Stimulated activated CD8-positive, alpha-beta memory T cell treated with anti-CD3 and anti-CD28 coated beads, Interleukin-4, amount 100 ng/mL, for 4 hours (primary cell): ENCODE measurements at places on chromosomes 12 and 14.
A peak's percentile ranks its signal among the peaks of the same experiment; 100 is the strongest.

DNA sequence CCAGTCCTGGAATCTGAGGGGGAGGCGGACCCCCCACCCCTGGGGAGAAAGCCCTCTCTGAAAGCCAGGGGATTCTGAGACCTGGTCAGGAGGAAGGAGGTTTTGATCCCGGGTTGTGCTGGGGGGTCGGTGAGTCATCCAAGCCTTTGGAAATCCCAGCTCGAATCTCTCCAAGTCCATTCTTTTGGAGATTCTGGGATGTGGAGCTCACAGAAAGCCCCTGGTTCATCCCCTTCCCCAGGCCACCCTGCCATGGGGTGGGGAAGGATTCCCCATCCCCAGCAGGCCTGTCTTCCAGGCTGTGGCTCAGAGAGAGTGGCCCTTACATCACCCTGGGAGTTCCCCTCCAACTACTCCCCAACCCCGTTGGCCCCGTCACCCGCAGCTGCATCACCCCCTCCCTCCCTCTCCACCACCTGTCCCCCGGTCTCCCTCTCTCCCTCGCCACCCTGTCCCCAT lies 14.3 kb downstream of the EXOC3L4 start:
- no peak for DNase-seq

- DNase-seq: peak; percentile 72
Observed at GRCh38 chr14:74905595-74906142, 17.4 kb downstream of the RPS6KL1 start.

DNA sequence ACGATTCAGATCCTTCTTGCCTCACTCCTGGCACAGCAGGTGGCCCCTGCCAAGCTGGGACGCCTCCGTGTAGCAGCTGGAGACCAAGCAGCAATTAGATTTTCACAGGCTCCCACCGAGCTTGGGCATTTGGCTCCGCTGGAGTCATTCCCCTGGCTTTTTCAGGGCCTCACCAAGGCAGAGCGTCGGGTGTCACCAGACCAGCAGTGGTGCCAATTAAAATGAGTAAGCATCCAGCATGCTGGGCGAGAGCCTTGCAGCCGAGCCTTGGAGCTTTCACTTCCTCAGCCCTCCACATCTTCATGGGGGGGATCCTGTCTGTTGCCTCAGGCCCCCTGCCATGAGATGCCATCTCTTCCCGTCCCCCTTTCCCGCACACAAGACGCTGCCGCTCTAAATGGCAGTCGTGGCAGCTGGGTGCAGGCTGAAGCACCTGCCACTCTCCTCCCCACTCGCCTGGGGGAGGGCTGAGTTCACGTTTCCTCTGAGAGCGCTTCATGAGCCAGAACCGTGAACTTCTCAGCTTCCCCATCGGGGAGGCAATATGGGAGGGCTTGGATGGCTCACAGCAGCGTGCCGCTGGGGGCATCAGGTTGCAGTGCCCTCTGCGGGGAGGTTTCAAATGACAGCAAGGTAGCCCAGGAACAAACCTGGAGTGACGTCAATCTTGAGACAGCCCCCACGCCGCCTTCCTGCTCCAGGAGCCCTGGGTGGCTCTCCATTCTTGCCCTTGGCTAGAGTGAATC lies 11.7 kb downstream of the TPCN1 start:
- peak; percentile 24 for DNase-seq

GRCh38 chr12:120056739-120057138 lies 59.8 kb downstream of the RAB35 start:
- no peak for DNase-seq

GRCh38 chr14:28577711-28578131 lies 188.9 kb upstream of the FOXG1 start:
- DNase-seq: no peak

DNA sequence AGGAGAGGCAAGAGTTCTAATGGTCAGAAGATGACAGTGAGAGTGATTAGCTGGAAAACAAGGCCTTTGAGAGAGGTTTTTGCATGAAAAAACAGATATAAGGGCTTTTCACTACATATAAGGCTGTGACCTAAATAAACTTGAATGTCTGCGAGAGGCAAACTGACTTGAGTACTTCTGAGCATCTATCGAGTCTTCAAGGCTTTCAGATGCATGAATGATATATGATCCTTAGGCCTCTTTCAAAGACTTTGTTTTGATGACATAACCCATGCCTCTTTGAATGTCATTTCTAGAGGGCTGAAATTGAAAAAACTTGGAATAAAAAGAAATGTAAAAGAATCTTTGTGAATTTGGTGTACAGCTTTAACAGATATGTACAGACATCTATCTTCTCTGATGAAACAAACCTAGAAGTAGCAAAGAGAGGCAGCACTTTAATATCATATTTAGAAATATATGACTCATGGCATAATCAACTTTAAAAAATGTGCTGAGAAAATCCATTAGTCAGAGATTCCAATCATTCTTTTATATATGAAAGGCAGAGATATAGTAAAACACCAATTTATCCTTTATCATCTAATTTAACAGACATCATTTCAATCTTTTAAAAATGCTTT lies 72.6 kb downstream of the PPM1H start:
- no peak for DNase-seq

- no peak for DNase-seq
Observed at GRCh38 chr14:55519473-55520080, 60.4 kb upstream of the KTN1 start.

DNA sequence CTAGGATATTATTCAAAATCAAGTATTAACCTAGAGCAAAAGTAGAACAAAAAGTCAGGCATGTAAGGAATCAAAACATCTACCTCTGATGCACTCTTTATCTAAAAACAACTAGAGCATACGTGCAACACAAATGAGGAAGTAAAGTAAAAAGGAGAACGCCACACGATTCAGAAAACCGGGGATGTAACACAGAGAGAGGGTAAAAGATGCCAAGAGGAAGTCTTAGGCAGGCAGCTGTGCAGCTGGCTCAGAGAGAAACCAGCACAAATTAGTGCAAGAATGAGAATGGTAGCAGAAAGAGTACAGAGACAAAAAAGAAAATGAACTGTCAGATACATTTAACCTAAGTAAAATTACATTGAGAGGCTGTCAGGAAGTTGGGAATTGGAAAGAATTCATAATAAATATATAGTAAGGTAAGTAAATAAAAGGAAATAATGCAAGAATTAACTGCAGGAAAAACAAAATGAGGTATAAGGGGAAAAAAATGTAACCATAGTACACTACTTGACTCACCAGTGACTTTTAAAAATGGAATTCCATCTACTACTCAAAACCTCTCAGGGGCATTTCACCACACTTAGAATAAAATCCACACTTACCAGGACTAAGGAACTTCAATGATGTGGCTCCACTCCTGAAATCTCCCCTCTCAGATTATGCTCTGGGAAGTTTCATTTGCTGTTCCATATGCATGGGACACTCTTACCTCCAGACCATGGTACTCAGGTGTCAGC lies 17.1 kb downstream of the BCAT1 start:
- no peak for DNase-seq

DNA sequence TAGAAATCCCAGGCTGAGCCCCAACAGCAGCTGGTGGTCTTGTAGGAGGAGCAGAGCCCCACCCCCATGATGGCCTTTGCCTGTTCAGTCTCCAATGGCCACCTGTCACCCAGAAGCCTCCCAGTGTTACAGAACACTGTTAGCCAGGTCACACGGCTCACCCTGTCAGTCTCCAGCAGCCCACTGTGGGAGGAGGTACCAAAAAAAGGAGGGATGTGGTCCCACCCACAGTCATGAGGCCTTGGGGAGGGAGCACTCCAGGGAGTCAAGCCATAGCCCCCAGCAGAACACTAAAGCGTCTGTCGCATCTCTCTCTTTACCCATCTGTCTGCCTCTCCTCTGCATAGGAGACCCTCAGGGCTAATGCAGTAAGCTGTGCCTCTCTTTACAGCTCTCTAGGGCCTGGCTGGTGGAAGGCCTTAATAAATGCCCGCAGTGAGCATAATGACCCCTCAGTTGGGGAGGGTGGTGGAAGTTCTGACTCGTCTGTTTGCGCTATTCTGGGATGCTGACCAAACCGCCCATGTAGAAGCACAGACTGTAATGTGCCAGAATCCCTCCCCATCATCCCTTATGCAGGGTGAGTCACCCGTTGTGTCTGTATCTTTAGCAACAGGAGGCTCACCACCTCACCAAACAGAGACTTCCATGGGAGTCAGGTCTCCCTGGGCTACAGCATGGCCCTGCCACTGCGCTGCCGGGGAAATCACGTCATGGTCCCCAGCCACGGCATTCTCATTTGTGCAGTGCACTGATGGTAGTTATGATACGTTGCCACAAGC lies 14.6 kb downstream of the C14orf132 start:
- no peak for DNase-seq

DNA sequence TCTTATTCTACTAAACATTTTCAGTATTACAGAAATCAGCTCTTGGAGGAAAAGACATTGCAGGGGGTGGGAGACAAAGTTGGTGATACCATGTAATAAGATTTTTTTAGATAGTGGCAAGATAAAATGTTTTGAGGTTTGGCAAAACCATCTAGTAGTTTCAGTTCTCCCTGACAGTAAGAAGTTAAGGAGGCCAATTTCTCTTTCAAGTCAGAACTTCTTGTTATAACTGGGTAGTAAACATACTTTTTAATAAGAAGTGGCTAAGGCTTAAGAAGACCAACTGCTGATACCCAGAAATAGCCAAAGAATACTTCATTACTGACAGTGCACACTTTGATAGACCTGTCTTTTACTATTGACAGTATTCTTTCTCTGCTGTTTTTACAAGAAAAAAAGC lies 452.3 kb downstream of the DIO2 start:
- DNase-seq: no peak

DNA sequence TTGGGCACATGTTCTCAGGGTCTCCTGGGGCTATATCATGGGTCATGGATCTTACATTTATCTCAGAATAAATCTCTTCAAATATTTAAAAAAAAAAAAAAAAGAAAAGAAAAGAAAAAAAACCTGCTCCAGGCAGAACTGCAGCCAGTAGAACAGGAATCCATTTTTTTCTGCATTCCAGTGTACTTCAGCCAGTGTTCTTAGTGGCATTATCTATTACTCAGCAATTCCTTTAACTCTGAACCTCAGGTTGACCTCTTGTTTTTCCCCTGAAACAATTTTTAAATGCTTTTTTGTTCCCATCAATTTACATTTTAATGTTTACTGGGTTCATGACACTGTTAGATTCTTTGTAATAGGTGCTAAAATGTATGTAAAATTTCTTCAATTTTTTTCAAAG lies 66.7 kb upstream of the STXBP6 start:
- DNase-seq: no peak

DNA sequence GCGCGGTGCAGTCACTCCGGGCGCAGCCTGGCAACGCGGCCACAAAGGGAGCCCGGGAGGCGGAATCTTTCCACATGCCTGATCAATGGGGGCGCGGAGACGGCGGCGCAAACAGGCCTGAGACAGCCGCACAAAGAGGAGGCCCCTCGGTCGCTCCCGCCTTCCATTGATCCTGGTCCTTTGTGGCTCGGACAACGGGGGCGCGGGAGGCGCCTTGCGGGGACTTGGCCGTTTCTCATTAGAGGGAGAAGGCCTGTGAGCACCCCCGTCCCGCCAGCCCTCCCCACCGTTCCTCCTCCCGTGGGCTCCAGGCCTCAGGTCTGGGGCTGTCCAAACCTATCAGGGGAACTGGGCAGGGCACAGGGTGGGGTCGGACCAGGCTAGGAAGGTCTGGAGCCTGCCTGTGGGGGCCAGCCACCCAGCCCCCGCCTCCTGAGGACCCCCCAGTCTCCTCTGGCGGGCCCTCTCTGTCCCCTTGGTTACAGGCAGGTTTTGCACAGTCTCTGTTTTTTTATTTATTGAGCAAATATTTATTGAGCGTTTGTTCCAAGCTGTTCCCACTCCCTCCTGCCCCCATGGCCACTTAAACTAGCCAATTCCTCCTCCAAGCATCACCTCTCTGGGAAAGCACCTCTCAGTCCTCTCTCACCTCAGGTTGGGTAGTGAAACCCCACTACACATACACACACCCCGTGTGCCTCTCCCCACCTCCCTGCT lies 29.0 kb upstream of the MSI1 start:
- no peak for DNase-seq

DNA sequence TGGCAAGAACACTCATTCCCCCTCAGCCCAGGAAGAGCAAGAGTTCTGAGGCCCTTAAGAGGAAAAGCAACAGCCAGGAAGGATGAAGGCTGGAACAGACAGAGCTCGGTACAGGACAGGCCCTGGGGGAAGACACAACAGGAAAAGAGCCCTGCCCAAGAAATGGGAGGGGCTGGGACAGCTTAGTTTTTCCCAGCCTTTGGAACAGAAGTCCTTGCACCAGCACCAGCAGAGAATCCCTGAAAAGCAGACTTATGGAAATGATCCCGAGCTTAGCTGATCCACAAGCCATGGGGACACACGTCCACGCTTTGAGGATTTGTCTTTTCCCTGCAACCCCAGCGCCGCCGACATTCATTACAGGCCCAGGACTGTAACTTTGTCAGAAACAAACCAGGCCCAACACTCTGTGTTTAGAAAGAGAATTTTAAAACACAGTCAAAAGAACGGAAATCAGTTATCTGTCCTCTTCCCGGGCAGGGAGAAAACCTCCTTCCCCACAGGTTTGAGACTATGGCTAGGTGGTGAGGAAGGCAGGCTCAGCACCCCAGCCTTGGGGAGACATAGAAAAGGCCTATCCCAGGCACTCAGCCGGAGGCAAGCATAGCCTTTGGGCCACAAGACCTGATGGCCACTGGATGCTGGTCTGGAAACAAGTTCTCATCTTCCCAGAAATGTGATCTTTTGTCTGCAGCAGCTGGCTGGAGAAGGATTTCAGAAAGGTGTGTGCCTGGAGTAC lies 4.0 kb upstream of the AVIL start:
- DNase-seq: no peak

DNA sequence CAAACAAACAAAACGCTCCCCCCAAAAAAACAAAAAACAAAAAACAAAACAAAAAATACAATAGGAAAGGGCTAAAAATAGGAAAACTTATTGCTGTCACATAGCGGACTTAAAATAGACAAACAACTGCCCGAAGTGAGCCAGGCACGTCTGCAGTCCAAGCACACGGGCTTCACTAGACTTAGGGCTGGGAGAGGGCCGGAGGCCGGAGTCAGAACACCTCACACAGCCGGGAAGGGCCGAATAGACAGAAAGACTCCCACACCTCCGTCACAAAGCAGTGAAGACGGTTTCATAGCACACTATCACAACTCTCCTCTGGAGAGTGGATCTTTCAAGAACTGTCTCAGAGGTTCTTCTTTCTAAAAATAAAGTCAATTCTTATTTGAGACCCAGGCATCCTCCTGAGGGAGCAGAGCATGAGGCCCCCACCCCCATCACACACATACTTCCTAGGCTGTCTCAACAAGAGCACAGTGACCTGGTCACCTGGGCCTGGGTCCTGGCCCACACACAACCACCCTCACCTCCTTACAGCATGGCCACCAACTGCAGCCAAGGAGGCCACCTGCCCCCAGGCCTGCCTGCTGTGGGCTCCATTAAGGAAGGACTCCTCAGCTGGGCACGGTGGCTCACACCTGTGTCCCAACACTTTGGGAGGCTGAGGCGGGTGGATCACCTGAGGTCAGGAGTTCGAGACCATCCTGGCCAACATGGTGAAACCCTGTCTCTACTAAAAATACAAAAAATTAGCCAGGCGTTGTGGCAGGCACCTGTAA lies 6.7 kb downstream of the BAG5 start:
- DNase-seq: no peak

- no peak for DNase-seq
Observed at GRCh38 chr14:91272341-91273272, 28.1 kb upstream of the GPR68 start.
